RKO (cell line): ENCODE measurements at places on chromosomes 6 and 20.
A peak's percentile ranks its signal among the peaks of the same experiment; 100 is the strongest.

GRCh38 chr6:36230371-36230770, 33.8 kb downstream of the BRPF3 start:
- DNase-seq: no peak

- no peak for DNase-seq
Measured at GRCh38 chr20:63084563-63084927, 77.8 kb upstream of the BHLHE23 start.

GRCh38 chr20:50996901-50997865, 25.7 kb downstream of the KCNG1 start:
- DNase-seq: no peak

GRCh38 chr6:34722451-34722850, 25.9 kb upstream of the ILRUN start:
- DNase-seq: no peak

- DNase-seq: no peak
Measured at GRCh38 chr6:38103921-38104320, 284.4 kb downstream of the ZFAND3 start.

DNA sequence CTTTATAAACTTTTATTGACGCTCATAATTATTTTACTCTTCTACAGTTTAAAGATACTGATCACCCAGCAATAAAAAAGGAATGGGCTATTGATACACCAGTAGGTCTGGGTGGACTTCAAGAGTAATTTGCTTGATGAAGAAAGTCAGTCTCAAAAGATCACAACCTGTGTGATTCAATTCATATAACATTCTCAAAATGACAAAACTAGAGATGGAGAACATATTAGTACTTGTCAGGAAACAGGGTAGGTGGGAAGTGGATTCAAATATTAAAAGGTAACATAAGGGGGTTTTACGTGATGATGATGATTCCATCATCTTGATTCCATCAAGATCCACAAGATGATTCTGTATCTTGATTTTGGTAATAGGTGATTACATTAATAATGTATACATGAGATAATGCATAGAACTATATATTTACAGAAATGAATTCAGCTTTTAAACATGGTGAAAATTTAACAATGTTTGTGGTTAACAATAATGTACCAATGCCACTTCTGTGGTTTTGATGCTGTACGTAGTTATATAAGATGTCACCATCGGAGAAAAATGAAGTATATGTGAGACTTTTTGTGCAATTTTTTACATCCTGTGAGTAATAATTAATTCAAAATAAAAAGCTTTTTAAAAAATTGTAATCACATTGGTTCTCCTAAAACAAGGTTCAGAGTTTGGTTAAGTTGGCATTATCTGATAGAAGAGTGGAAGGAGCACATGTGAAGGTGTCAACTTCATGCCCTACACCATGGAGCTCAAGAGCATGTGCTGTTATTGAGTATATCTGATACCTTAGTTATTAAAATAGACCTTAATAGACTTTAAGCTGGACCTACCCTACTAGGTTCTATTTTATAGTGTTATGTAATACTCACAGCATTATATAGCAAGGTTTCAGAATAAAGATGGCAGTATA, 66.3 kb upstream of the DYNLRB1 start:
- no peak for DNase-seq

- peak; percentile 52 for DNase-seq
Measured at GRCh38 chr20:21099751-21100577, 6.2 kb downstream of the LINC00237 start.

DNA sequence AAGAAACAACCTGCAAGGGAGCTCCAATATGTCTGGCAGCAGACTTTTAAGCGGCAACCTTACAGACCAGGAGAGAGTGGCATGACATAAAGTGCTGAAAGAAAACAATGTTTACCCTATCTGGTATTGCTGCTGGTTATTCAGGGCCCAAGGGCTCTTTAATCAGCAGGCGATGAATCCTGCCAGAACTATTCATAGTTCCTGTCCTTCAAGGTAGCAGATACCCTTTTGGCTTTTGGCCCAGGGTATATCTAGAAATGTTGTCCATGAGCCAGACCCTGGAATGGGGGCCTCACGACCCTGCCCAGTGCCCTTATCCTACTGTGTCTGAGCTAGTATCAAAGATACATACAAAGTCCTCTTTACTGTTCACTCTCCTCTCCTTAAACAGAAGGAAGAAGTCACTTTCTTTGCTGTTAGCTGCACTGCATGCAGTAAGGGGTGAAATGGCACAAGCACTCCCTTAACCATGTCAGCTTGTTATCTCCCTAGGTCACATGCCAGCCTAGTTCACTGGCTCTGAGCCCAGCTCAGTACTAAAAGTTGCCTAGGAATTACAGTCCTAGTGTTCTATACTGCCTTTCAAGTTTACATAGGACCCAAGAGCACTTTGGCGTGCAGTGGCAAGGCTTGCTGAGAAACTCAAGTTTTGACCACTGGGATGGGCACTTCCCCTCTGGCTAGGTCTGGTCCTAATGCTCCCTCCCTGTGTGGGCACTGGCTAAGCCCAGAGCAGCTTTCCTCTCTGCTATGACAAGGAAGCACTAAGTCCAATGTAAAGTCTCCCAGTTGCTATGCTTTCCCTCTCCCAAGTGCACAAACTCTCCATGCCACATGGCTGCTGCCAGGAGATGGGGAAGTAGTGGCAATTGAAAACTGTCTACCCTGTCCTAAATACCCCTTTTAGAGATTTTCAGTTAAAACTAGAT, 122.0 kb downstream of the HTR1B start:
- no peak for DNase-seq

DNA sequence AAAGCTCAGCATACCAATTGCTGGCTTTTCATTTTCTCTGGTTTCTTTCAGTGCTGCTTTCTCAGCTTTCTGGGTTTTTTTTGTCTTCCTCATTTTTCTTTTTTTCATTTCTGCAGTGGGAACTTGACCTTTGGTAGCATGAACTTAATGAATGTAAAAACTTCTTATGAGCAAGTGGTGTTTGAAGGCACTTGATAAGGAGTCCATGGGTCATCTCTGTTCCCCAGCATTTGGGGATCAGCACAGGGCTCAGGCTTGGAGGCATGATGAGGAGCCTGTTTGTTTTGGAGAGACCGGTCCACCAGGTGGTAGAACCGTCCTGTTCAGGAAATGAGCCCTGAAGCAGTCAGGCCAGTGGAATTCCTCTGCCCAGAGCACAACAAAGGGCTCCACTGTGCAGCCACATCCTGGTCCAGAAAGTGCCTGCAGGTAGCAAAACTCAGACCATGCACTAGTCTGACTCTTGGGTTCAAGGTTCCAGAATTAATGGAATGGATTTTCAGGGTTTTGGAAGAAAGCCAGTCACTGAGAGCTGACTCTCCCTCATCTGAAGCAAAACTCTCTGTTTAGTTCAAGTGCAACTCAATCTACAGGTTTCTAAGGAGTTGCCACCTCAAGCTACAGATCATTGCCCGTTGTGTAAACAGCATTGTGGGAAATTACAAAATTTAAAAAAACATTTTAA, 52.3 kb upstream of the ADGRF1 start:
- DNase-seq: no peak

GRCh38 chr6:41053041-41053440, at the start of gene APOBEC2:
TSS of gene APOBEC2 (plus strand) at chr6:41053202. CDS start at chr6:41053348, 146 bp downstream.
- no peak for DNase-seq

GRCh38 chr6:24933868-24934401, 1.8 kb downstream of the RIPOR2 start:
- peak; percentile 23 for DNase-seq

DNA sequence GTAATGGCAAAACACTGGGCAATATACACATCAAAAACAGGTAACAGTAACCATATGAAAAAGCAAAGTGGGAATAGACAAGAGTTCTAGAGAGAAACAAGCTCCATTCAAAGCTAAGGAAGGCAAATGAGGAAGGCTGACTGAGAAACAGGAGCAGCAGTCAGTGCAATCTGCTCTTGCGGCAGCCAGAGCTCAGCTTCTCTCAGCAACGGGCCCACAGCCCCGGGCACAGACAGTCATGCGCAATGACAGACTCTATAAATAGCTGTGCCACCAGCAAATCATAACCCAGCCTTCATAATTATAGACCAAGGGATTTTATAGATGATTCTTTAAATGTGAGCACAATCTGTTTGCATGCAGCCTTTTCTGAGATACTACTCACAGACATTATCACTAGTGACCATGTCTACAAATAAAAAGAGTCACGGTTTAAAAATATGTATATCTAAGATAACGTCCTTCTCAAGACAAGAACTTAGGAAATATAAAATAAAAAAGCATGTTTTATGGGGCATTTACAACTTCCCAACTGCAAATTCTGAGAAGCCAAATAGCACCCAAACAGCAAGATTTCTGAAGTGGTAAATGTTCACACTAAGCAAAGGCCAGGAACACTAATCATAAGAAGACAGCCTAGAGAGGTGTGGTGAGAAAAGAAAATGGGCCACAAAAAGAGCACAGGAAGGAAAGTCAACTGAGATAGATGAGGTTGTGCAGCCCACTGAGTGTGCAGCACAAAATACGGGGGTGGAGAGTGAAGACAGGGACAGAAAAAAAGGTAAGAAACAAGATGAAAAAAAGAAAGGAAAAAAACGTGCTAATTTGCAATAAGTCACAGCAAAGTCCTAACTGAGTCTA, 39.9 kb upstream of the BEND6 start:
- no peak for DNase-seq

- DNase-seq: peak; percentile 28
Measured at GRCh38 chr6:37021356-37022129, 16.1 kb downstream of the FGD2 start.

GRCh38 chr6:13741365-13741764, 29.7 kb upstream of the RANBP9 start:
- DNase-seq: no peak

- DNase-seq: no peak
Measured at GRCh38 chr6:30207619-30208295, 5.4 kb downstream of the TRIM26 start.

GRCh38 chr6:164344801-164345291, 930.3 kb downstream of the QKI start:
- no peak for DNase-seq

DNA sequence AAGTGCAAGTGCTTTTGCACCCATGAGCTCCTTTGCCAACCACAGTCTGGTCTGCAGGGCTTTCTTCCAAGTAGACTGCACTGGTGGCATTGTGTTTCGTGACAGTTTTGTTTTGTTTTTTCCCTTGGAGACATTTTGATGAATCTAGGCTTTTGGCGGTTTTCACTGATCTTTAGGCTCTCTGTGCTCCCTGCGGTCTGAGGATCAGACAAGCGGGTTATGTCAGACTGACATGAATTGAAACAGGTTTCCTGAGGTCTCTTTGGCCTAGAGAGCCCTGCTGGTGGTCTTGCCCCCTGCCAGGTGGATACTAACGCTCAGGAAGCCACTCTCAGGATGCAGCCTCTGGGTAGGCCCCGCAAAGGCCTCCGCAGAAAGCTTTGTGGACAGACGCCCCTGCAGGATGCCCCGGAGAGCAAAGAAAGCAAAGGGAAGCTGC, 555.4 kb upstream of the AGPAT4 start:
- no peak for DNase-seq

DNA sequence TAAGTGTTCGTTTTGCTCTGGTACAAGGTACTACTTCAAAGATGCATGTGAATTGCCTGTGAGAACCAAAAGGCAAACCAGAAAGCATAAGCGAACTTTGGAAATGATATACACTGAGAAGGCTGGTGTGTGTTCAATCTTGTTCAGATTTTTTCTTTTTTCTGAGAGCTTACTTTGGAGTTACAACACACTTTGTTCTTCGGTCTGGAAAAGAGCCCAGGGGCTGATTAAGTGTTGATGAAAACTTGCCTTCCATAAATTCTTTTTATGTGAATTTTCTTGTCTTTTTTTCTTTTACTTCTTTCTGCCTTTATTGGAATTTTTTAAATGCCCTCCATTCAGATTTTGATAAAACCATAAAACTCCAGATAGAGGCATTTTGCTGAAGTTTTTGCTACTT, 395.1 kb upstream of the SASH1 start:
- no peak for DNase-seq

GRCh38 chr20:41538810-41539596, 79.2 kb downstream of the CHD6 start:
- no peak for DNase-seq

- no peak for DNase-seq
Measured at GRCh38 chr20:60321601-60322000, 363.4 kb downstream of the CDH26 start.

DNA sequence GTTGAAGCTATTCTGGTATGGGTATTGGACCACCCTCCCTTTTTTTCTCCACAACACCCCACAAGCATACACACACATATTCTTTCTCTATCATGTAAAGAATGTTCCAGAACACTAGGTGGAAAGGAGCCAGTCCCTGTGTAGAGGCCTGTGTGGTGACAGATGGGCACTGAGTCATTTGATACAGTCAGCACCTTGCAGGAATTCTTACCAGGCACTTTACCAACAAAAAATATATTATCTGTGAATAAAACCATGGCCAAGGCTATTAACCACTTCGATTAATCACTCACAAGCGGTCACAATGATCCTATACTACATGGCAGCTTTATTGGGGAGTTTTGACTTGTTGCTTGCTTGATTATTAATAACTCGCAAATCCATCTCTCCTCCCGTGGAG, 149.5 kb downstream of the BFSP1 start:
- DNase-seq: peak; percentile 42

DNA sequence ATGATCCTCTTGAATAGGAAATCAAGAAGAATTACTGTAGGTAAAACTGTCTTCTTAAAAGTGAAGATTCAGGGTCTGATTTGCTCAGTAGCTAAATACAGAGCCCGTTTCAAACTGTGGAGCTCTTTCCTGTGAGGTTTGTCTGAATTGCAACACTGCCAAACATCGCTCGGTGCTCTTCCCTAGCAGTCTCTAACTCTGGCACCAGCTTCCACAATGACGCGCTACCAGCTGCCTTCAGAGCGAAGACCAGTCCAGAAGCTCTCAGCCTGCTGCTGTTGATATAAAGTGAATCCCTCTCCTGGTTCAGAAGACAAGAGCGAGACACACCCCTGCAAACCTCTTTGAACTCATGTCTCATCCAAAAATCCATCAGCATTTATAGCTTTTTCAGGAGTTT, 447.0 kb downstream of the LMBRD1 start:
- DNase-seq: no peak

GRCh38 chr6:67757465-67758033, 877.5 kb upstream of the ADGRB3 start:
- no peak for DNase-seq

- DNase-seq: no peak
Measured at GRCh38 chr6:111686249-111686931, 80.7 kb upstream of the TRAF3IP2 start.

DNA sequence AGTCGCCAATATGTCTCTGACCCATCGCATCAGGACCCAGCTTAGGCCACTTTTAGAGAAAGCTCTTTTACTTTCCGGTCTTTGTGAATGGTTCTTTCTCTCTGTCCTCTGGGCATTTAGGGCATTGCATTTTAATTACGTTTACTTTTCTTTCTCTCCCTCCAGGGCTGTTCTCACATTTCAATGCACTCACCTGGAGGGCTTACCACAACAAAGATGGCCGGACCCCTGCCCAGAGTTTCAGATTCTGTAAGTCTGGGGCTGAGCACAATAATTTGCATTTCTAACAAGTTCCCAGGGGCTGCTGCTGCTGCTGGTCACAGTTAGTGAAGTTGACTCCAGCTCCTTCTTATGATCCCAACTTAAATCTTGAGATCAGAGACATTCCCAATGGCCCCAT, 3.0 kb downstream of the ANKRD66 start:
- no peak for DNase-seq

- no peak for DNase-seq
Measured at GRCh38 chr6:72654071-72654621, 32.3 kb downstream of the KCNQ5 start.

GRCh38 chr6:31053873-31054272, 43.6 kb downstream of the MUC22 start:
- no peak for DNase-seq
